ENCODE measurements at places on chromosomes 12 and 14.

DNA sequence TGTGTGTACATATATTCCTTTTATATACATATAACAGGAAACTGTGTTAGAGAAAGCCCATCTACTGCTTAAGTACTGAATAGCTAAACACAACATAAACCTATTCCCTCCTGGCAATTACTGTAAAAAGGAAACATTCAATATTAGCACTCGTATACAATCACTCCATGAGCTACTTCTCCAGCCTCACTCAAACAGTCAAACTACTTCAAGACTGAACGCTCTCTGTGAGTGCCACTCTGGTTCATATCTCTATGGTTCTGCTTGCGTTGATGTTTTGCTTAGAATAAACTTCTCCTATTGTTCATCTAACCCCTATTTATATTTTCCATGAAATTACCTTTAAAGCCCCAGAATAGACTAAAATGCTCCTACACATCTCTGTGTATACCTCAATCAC, 243.7 kb downstream of the MED13L start:
- DNase-seq, result no peak

GRCh38 chr12:42586268-42586667, 3.3 kb downstream of the PRICKLE1 start:
- DNase-seq, result no peak

DNA sequence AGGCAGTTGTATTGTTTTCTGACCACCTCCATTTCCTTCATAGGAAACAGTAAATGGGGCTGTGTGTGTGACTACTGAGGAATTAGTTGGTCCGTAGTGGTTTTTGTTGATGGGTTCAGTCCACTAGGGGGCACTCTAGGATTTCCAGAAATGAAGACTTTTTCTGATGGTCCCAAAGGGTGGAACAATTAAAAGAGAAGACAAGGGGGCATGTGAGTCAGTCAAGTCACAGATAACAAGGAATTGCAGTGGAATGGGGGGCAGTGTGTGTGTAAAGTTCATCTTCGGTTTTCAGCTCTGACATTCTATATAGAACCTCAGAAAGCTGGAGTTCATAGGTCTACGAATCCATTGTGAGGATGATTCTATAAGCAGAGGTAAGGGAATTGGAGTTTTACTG, 186.6 kb upstream of the OR4E1 start:
- peak; percentile 30 for DNase-seq

- DNase-seq, result no peak
Measured at GRCh38 chr12:23356440-23356839, 593.0 kb downstream of the SOX5 start.

DNA sequence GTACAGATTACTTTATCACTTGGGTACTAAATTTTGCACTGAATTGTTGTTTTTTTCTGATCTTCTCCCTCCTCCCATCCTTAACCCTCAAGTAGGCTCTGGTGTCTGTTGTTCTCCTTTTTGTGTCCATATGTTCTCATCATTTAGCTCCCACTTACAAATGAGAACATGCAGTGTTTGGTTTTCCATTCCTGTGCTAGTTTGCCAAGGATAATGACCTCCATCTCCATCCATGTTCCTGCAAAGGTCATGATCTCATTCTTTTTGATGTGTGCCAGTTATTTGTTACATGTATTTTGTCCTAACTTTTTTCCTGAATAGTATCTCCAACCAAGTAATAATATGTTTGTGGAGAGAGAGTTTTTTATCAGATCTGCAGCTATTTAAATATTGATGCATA, 44.2 kb downstream of the A2M start:
- no peak for DNase-seq

DNA sequence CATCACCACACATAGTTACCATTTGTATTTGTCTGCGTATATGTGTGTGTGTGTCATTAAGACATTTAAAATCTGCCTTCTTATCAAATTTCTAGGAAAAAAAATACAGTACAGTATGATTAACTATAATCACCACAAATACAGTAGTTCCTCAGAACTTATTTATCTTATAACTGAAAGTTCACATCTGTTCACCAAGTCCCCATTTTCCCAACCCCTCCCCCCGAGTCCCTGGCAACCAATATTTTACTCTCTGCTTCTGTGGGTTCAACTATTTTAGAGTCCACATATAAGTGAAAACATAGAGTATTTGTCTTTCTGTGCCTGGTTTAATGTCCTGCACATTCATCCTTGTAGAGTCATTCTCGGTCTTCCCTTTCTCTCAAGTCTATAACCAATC, 12.3 kb downstream of the CAPS2 start:
- DNase-seq, result no peak

GRCh38 chr14:30915596-30915995, 41.2 kb downstream of the COCH start:
- DNase-seq, result no peak

DNA sequence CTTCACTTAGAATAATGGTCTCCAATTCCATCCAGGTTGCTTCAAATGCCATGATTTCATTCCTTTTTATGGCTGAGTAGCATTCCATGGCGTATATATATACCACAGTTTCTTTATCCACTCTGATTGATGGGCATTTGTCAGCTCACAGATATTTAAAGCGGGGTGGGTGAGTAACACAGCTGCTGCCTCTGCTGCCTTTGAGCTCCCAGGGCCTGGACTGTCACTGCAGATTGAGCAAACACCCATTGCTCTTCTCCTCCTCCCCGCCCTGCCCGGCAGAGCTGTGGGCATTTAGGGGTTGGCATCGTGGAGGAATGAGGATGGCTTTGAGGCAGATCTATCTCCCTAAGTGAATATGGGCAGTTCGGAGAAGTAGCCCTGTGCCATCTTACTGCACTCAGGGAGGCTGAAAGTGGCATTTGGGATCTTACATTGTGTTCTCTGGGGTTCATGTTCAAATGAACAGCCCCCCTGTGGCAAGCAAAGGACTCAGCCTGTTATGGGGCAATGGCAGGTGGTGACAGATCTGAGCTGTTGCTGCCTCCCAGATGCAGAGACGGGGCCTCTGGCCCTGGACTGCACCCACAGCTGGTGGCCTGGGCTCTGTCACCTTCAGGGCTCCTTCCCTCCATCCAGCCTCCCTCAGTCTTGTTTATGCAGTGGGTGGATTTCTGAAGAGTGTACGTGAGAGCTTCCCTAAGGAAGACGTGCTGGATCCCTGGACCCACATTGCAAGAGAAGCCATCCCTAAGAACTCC, 4.9 kb downstream of the RFLNA start:
- DNase-seq, result no peak

DNA sequence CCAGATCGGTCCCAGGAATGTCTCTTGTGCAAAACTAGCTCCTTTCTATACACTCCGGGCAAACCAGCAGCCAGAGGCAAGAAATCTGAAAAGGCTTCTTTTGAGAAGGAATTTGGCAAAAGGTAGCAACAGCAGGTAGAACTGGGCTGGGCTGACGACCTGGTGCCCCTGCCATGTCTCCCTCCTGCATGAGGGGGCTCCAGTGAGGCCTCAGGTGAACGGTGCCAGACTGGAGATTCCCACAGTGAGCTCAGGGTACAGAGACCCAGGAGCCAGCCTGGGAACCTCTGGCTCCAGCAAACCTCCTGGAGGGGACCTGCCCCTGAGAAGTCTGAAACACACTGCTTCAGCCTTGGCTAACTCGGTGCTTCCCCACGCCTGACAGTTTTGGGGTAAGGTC, 10.8 kb downstream of the ITPK1 start:
- DNase-seq, result no peak

DNA sequence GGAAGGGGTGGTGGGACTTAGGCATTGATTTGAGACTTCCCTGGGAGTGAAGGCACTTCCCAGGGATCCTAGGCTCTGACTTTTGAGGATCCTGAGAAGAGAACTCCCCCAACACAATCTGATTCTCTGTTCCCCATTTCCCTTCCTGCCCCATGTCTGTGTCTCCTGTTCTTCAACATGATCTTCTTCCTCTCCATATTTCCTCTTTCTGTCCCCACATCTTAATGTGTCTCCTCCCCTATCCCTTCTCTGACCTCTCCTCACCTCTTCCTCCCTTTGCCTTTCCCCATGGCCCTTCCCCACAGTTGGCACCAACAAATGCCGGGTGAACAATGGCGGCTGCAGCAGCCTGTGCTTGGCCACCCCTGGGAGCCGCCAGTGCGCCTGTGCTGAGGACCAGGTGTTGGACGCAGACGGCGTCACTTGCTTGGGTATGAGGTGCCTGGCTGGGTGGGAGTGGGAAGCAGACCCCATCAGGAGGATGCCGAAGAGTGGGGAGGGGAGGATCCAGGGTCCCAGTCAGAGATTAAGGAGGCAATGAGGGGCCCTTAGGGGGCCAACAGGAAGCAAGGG, 15.2 kb upstream of the LRP1-AS start:
- no peak for DNase-seq

GRCh38 chr14:74860899-74861733, 14.8 kb downstream of the PROX2 start:
- peak; percentile 75 for DNase-seq

- DNase-seq, result no peak
Measured at GRCh38 chr14:37597538-37597913, 2.1 kb downstream of the TTC6 start.

DNA sequence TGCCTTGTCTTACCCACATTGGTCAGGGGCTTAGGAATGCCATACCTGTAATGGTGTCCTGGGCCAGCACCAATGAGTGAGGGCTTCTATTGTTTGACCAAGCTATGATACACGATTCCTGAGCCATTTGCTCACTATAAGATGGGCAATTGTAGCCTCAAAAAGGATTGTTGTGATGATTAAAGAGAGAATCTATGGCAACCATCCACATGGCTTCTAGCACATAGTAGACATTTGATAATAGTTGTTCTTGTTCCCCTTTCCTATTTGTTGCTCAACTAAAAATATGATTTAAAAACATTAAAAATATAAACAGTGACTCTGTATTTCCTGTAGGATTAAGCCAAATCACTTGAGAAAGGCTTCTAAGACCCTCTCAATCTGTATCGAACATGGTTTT, 366.1 kb downstream of the PCNX1 start:
- no peak for DNase-seq

- DNase-seq, result no peak
Measured at GRCh38 chr12:48600552-48600951, 30.7 kb upstream of the LALBA start.

- DNase-seq, result no peak
Measured at GRCh38 chr12:10189653-10190052, 10.8 kb downstream of the TMEM52B start.

DNA sequence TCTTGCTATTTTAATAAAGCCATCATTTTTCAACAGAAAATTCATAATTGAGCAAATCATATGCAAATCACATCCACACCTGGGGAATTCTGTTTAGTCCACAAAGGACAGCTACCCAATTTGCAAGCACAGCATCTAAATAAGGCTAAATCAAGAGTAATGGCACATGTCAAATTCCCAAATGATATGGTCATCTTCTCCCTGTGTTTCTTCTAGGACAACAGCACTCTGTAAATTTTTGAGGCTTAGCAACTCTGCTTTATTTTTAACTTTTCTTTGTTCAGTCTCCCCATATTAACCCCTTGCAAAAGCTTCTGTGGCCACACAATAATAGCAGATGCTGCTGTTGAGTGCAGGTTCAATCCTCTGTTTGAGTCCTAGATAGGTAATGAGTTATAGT, 155.6 kb upstream of the DAAM1 start:
- no peak for DNase-seq

- DNase-seq, result no peak
Measured at GRCh38 chr14:65472189-65472588, 59.7 kb downstream of the FUT8 start.

GRCh38 chr14:101490771-101491170, 70.5 kb upstream of the DIO3 start:
- no peak for DNase-seq

- DNase-seq, result no peak
Measured at GRCh38 chr12:110314308-110314707, 33.3 kb downstream of the ATP2A2 start.

DNA sequence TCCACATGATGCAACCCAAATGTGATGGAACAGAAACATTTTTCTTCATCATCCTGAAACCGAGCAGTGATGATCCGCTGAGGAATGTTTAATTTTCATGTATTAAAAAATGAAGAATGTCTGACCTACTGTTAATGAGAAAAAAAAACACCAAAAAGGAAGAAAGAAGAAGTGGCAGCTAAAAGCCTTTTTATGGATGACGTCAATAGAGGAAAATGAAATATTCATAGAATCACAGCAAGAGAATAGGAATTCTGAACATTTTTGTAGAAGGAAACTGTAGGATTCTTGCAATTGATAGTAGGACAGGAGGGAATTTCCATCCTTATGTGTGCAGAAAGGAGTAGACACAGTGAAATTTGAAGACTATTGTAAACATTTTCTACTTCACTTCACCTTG, 112.9 kb downstream of the PRKCH start:
- DNase-seq, result no peak

DNA sequence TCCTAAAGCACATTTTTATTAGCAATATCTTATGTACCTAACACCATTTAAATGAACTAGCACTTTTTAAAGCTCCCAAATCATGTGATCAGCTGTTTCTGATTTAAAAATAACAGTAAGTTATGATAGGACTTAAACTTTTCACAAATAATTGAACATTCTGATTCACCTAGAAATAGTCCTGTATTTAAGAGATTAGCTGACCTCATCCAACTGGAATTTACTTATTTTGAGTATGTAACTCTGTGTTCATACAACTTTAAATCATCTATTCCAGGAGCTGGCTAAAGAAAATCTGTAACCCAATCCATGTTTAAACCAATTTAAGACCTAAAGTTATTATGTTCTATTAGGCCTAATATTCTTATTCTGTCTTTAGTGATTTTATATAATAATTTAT, 184.3 kb downstream of the CCDC91 start:
- no peak for DNase-seq
